Melanocyte of skin (primary cell): ENCODE measurements at places on chromosomes 11 and 22. TPM values are rescaled to one million over a fixed set of nuclear protein-coding genes. Genes with fewer than 3 reads are reported as not detected.

The MS4A6A gene
- total RNA-seq = not detected in 2 replicates

The DCHS1 gene
- total RNA-seq = 2.3 and 4.0 TPM in 2 replicates

The ZC3H12C gene
- total RNA-seq = 47.3 and 49.6 TPM in 2 replicates

The SMCO4 gene
- 3.9 and 5.7 TPM in 2 replicates for total RNA-seq

The CARD16 gene
- 4.8 and 16.3 TPM in 2 replicates for total RNA-seq

The UNC93B1 gene
- total RNA-seq = 48.3 and 68.5 TPM in 2 replicates

The PPP6R2 gene
- 40.0 and 48.4 TPM in 2 replicates for total RNA-seq

The CHRM1 gene
- 0.15 and 1.3 TPM in 2 replicates for total RNA-seq

The C11orf86 gene
- not detected in 2 replicates for total RNA-seq

The ASCL2 gene
- not detected in 2 replicates for total RNA-seq

The ZC3H7B gene
- total RNA-seq = 41.3 and 41.8 TPM in 2 replicates

The CCDC188 gene
- 0.33 and 0.93 TPM in 2 replicates for total RNA-seq

The OR8H2 gene
- not detected in 2 replicates for total RNA-seq

The JAML gene
- under 0.01 and 0.36 TPM in 2 replicates for total RNA-seq

The OR8H3 gene
- total RNA-seq = not detected in 2 replicates

The GNAZ gene
- 1.2 and 2.0 TPM in 2 replicates for total RNA-seq

The MARK2 gene
- 19.3 and 23.0 TPM in 2 replicates for total RNA-seq

The PATE4 gene
- total RNA-seq = not detected in 2 replicates

The OVCH2 gene
- total RNA-seq = not detected in 2 replicates
